Spleen (tissue), 13 donors: ENCODE measurements at places on chromosomes 4 and X. TPM values are rescaled to one million over a fixed set of nuclear protein-coding genes. Genes with fewer than 3 reads are reported as not detected.

DNA sequence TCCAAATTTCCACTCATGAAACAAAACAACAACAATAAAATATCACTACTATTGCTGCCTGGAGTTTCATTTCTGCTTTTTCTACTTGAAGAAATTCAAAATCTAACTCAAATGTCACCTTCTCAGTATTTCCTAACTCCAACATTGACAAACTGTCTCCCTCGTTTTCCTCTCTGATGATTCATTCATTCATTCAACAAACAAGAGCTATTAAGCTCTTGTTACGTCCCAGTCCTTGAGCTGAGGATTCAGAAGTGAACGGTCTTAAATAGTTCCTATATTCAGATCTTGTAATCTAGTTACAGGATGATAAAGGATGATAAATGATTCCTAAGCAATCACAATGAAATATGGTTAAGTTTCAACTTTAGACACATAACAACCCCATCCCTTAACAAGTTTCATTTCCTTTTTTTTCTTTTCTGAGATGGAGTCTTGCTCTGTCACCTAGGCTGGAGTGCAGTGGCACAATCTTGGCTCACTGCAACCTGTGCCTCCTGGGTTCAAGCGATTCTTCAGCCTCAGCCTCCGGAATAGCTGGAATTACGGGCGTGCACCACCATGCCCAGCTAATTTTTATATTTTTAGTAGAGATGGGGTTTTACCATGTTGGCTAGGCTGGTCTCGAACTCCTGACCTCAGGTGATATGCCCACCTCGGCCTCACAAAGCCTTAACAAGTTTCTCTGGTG lies 1.7 kb downstream of the SLC9B2 start:
- H3K4me1 ChIP-seq = peaks cover 36% of the 10 kb centered on the region
- no peak for DNase-seq
- H3K27ac ChIP-seq = peak overlapping the region; percentile 92
- H3K4me3 ChIP-seq = no peak overlapping the region

GRCh38 chr4:17997129-17997528 lies 24.4 kb downstream of the LCORL start:
- H3K36me3 ChIP-seq = no peaks in the 10 kb centered on the region
- H3K27ac ChIP-seq = no peak overlapping the region
- no peak overlapping the region for H3K4me3 ChIP-seq
- no peak for DNase-seq

- H3K4me3 ChIP-seq = no peak overlapping the region
- DNase-seq = no peak
- no peaks in the 10 kb centered on the region for H3K36me3 ChIP-seq
- no peaks in the 10 kb centered on the region for H3K27me3 ChIP-seq
Measured at GRCh38 chrX:97322401-97322800, 438.7 kb downstream of the RPA4 start.

The ATP5ME gene
- polyA plus RNA-seq = 461 TPM
